ENCODE measurements at places on chromosomes 4 and X.

DNA sequence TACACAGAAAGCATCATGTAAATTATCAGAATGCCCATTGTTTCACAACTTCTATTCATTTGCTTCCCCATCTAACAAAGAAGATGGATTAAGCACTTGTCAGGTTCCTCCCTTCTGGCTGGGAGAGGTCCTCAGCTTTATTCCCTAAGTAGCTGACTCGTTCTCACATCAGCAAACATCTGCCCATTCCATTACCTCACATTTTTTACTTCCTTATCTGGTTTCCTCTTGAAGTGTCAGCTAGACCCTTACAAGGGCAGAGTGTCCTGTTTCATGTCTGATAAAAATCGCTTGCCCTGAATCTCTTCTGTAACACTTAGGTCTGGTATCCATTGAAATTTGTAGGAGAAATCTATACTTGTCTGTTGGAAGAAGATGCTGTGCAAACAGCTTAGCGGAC, 34.7 kb downstream of the TMPRSS11A start:
- DNase-seq: no peak

DNA sequence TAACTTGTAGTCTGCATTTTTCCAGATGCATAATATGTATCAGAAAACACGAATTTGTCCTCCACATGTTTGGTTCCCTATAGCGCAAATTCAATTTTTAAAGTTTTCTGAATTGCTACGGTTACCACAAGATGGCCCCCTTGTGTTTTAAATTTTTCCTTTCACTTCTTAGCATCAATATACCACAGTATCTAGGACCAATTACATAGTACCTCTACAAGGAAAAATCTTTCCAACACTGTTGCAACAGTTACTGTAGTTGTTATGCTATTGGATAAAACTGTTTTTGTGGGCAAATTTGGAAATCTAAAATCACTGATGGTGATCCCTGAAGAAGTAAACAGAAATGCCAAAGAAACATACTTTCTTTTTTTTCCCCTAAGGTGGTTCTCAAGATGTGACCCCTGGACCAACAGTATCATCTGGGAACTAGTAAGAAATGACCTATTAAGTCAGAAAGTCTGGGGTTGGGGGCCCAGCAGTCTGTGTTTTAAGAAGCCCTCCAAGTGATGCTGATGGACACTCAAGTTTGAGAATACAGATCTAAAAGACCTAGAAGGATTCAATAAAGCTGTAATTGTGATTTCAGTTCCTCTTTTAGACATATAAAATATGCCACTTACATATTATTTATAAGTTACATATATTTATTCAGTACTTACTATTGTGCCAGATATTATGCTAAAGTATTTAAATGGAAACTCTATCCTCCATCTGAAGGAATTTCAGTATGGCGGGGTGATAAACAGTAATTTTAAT, 3.1 kb downstream of the ZGRF1 start:
- DNase-seq: no peak

GRCh38 chrX:154979629-154980028, 42.9 kb downstream of the F8 start:
- DNase-seq: no peak

GRCh38 chr4:28010577-28011240, 1150.1 kb downstream of the STIM2 start:
- DNase-seq: peak; percentile 10

DNA sequence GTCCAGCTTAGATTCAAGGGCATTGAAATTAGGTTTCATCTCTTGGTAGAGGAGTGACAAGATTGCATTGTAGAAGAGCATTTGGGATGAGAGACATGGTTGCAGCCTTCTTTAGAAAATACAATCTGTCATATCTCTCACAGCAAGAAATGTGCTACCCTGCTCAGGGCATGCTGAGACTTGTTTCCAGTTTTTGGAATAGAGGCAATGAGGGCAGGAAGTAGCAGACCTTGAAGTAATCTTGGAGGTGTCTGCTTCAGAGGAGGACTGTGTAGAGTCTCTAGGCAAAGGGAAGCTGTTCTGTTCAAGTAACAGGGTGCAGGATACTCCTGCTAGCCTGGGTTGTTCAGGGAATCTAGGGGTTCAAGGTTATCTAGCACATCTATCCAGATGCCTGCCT, 116.1 kb upstream of the ZNF827 start:
- no peak for DNase-seq

DNA sequence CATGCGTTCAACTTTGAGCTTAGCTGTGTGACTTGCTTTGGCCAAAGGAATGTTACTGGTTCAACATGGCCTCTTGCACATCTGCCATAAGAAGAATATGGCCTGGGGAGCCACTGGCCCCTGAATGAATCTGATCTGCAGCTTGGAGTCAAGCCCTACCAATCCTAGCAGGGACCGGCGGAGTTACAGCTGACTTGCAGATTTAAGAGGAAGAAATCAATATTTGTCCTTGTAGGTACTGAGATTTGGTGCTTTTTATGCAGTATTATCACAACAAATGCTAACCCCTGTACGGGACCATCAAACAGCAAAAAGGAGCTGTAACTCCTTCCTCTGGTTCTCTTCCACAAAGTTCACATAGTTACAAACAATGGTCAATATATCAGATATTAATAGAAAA, 252.0 kb downstream of the LDB2 start:
- no peak for DNase-seq

- no peak for DNase-seq
Observed at GRCh38 chr4:95591278-95591677, 42.5 kb upstream of the UNC5C start.

- DNase-seq: no peak
Observed at GRCh38 chr4:159979953-159980352, 877.1 kb downstream of the RAPGEF2 start.

- peak; percentile 64 for DNase-seq
Observed at GRCh38 chrX:24341795-24342194, 18.6 kb upstream of the SUPT20HL1 start.

DNA sequence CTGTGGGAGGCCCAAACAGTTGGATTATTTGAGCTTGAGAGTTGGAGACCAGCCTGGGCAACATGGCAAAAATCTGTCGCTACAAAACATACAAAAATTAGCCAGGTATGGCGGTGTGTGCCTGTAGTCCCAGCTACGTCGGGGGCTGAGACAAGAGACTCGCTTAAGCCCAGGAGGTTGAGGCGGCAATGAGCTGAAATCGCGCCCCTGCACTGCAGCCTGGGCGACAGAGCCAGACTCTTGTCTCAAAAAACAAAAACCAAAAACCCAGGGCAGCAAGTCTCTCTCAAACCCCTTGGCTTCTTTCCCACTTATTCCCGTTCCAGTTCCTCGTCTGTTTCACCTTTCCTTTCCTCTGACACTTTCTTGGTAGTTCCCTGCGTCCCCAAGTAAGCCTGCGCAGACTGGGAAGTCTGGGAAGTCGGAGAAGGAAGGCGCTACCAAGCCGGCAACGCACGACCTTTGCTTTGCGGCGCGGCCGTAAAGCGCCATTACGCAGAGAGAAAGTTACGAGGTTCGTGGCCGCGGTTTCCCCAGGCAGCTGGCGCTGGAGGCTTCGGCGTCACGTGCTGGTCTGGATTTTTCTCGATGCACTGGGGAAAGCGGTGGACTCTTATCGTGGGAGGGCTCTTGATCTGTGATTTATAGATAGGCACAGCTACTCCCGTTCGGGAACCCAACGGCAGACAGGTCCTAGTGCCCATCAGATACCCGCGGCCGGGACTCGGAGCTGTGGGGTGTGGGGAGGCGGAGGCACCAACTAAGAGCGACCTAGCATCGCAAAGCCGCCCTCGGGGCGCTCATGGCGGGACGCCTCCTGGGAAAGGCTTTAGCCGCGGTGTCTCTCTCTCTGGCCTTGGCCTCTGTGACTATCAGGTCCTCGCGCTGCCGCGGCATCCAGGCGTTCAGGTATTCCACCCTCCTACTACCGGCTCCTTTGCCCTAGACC, at the start of gene NUDT9:
TSS of gene NUDT9 (plus strand) at position 470 of the 949 bp plus-strand sequence. CDS start at position 803, 333 bp downstream.
- peak; percentile 86 for DNase-seq

DNA sequence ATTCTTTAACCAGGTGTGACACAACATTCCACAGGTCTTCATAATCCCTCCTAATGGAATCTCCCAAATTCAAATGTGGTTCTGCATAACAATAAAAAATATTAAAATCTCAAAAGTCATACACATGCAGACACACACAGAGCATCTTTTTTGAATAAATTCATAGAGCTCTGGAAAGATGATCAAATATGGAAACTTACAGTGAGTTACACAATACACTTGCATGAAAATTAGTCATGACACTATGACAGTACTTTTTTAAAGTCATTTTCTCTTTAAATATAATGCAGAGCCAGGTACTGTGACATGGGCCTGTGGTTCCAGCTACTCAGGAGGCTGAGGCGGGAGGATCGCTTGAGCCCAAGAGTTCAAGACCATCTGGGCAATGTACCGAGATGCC, 38.9 kb downstream of the DDX60L start:
- no peak for DNase-seq

DNA sequence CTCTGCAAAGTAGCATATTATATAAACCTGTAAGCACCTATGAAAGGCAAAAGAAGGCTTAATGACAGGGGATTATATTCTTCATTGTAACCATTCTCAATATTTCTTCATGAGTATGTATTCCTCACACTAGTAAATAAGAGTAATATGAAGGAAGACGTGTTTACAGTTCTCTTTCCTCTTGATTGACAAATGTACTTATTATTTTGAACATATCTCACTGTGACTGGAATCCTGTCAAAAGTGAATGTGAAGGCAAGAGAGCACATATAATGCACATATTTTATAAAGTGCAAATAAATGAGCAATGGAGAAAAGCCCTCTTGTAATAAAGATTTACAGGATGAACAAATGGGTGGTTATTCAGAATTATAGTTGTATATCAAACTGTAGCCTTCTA, 19.7 kb downstream of the FAM47A start:
- no peak for DNase-seq

- DNase-seq: peak; percentile 1
Observed at GRCh38 chrX:16239211-16239610, 71.9 kb downstream of the MAGEB17 start.

GRCh38 chr4:17398035-17398434, 113.9 kb downstream of the QDPR start:
- no peak for DNase-seq

DNA sequence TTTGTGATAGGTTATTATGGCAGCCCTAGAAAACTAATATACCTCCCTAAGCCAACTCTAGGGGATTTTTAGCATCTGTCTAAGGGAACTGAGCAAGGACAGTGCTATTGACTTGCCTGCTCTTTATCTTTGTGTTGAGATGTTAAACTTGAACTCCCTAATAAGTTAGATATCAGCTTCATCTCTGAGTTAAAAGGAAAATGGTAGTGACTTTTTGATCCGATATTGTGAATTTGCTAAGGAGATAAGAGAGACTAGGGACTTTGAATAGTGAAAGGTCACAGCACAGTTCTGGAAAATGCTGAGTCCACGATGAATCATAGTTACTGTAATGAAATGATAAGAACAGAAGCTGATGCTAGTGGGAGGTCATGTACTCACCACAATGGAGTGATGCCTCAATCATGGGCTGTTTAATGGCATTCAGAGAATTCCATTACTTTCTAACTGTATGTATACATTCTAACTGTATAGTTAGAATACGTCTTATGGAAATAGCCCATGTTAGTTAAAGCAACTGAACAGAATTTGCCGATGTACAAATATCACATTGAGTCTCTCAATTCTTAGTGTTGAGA, 147.2 kb downstream of the GLRA3 start:
- peak; percentile 15 for DNase-seq

DNA sequence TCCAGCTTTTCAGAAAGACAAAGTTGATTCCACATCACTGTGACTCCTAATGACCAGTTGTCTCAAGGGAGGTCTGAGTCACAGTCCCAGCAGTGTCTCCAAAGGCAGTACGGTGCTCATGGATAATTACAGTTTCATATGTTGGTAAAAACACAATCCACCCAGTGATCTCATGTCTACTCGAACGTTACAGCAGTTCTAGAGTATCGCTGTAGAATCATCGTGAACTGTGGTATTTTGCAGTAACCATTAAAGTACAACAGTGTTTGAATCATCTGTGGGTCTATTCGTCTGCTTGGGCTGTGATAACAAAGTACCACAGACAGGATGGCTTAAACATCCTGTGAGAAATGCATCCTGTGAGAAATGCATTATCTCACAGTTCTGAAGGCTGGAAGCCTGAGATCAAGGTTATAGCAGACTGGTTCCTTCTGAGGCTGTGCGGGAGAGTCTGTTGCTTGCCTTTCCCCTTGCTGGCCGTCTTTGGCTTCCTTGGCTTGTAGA, 121.1 kb upstream of the SORBS2 start:
- DNase-seq: peak; percentile 24

DNA sequence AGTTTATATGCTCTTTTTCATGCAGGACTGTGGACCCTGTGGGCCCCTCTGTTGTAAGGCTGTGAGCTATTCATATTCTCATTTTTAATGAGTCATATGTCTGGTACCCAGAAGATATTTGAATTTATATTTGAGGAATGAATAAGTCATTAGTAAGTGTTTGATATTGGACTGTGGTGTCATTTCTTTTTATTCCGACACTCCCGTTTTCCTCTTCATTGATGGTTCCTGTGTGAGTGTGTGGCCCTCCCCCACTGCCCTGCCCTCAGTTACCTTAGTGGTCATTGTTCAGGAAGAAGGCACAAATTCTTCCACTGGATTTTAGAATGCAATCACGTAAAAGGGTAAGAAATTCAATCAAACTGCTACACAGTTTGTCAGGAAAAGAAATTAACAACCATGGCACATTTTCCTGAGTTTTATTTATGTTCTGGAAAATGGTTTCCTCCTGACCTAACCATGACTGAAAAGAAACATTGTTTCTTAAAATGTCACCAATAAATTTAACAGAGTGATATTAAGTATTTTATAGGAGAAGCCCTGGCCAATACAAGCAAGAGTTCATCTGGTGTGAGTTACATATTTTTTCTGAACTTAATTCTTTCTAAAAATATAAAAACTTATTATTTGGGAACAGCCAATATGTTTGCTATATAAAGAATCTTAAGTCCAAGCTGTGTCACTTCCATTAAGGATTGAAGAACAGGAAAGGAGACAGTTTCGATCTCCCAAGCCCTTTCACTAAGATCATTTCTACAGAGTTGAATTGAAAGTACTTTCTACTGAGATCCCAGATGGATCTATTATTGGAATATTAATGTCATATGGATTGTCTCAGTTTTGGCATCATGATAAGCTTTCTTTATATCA, 370.5 kb upstream of the ANXA10 start:
- no peak for DNase-seq

GRCh38 chr4:78613522-78614321, 62.2 kb downstream of the ANXA3 start:
- DNase-seq: no peak

DNA sequence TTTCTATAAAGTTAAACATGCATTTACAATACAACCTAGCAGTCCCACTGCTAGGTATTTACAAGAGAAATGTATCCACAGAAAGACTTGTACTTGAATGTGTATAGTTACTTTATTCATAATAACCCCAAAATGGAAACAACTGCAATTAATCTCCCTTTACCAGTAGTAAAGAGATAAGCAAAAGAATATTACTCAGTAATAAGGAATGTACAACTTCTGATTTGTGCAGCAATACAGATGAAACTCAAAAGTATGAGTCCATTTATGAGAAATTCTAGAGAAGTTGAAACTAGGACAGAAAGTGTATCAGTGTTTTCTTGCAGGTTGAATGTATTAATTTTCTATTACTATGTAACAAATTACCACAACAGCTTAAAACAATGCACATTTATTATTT, 15.2 kb downstream of the USP53 start:
- DNase-seq: no peak

- no peak for DNase-seq
Observed at GRCh38 chr4:6491235-6491634, 18.8 kb upstream of the PPP2R2C start.
